ENCODE measurements at places on chromosomes 4 and X. TPM values are rescaled to one million over a fixed set of nuclear protein-coding genes. Genes with fewer than 3 reads are reported as not detected.

GRCh38 chrX:150032742-150033141 is 94.5 kb upstream of the EOLA2 start:
- DNase-seq: no peak

- DNase-seq: no peak
These were observed 23.4 kb upstream of the MMRN1 start for GRCh38 chr4:89871211-89871610.

Gene GABRE
- total RNA-seq: 33.8 TPM

GRCh38 chr4:182738283-182739047 is 178.7 kb downstream of the DCTD start:
- DNase-seq: no peak

- no peak for DNase-seq
These were observed 8.5 kb downstream of the ETNPPL start for GRCh38 chr4:108754327-108754726.

Gene GAGE12E
- total RNA-seq: not detected

GRCh38 chr4:141697116-141697515 is 60.7 kb downstream of the IL15 start:
- DNase-seq: no peak

DNA sequence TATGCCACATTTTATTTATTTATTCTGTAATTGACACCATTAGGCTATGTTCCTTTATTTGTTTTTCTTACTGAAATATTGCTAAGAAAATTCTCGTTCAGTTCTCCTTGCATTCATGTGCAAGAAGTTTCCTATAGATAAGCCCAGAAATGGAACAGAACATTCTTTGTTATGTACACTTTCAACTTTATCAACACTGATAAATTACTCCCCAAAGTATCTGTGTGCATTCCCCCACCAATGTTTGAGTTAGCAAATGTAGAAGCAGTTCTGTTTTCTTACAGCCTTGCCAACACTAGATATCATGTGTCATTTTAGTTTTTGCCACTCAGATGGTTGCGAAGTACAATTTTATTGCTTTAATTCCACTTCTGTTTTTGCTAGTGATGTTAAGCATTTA is 166.4 kb upstream of the NPY2R start:
- no peak for DNase-seq

DNA sequence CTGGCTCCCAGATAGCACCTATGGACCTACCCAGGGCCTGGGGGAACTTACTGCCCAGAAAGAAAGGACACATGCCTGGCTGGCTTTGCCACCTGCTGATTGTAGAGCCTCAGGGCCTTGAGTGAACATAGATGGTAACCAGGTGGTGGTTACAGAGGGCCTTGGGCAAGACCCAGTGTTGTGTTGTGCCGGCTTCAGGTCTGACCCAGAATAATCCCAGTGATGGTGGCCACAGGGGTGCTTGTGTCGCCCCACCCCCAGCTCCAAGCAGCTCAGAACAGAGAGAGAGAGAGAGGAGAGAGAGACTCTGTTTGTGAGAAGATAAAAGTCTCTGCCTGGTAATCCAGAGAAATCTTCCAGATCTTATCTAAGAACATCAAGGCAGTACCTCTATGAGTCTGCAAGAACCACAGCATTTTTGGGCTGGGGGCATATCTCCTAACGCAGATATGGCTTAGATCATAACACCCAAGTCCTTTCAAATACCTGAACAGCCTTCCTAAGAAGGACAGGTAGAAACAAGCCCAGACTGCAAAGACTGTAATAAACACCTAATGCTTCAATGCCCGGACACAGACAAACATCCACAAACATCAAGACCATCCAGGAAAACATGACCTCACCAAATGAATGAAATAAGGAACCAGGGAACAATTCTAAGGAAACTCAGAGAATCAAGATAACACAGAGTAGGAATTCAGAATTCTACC is 16.3 kb upstream of the RP2 start:
- DNase-seq: no peak

Gene TCEAL4
- total RNA-seq: 58.7 TPM

Gene RHOXF1
- not detected for total RNA-seq

DNA sequence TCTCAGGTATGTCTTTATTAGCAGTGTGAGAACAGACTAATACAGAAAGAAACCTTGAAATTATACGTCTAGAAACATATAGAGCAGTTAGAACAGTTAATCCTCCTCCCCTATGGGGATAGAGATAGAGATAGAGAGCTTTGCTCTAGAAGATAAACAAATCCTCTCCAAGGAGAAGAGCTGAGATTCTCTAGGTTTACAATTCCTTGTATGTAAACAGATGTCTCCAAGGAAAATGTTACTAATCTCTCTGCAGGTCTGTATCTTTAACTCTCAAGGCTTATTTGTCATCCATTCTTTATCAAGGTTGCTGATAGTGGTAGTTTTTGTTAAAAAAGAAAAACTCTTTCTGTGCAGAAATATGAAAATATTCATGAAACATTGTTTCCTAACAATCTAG is 282.1 kb upstream of the GIMD1 start:
- no peak for DNase-seq

DNA sequence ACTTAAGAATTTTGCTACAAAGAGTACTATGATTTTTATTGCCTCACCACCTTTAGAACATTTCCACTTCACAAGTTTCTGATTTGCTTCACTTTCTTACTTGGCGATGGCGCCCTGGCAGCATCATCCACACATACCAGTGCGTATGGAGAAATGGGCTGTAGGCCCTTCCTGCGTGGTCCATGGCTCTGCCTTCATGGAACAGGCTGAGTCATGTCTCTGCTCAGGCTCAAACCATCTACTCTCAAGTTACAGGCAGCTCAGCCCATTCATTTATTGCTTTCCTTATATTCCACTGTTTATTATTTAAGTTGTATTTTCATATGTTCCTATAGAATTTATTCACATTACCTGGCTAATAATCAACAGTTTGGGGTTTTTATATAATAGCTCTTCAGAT is 21.1 kb downstream of the CASP3 start:
- DNase-seq: no peak

Gene PNMA6A
- total RNA-seq: 1.2 TPM

- no peak for DNase-seq
These were observed 556.5 kb downstream of the IL1RAPL1 start for GRCh38 chrX:29143756-29144155.

GRCh38 chrX:2536974-2537373 is 36.2 kb upstream of the DHRSX start:
- no peak for DNase-seq

DNA sequence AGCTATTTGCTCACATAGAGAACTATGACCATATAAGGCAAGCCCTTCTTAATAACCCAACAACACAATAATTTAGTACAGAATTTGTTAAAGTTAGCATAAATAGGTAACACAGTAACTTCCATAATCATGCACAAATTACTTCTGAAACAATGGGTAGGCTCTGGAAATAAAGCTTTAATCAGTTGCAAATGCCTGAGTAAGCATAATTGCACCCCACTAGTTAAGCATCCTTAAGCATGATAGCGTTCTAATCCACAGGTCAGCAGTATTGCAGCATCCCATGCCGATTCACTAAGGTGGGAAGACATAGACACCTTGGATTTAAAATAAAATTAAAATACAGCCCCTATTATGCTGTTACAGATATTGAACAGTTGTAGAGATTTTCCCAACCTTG is 161.7 kb downstream of the DHX15 start:
- no peak for DNase-seq

Gene DMRTC1
- total RNA-seq: not detected

DNA sequence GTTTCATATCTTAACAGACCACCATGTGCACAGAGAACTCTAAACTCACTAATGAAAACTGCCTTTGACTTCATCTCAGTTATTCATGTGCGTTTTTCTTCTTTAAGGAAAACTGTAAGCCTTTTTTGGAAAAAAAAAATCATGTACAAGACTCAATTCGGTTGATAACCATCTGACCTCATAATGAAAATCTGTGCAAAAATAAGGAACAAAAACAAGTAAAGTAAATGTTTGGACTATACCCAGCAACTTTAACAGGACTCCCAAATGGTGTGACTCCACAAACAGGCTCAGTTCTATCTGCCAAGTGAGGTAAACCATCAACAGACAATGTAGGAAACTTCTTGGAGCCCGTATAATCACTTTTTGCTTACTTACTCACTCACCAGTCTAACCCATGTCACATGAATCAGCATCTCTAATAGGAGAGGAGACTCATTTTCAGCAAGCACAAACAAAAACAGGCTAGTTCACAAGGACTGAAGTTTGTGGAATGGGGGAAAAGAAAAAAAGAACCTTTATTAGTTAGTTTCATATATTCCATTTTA is 9.3 kb downstream of the APOO start:
- DNase-seq: no peak

DNA sequence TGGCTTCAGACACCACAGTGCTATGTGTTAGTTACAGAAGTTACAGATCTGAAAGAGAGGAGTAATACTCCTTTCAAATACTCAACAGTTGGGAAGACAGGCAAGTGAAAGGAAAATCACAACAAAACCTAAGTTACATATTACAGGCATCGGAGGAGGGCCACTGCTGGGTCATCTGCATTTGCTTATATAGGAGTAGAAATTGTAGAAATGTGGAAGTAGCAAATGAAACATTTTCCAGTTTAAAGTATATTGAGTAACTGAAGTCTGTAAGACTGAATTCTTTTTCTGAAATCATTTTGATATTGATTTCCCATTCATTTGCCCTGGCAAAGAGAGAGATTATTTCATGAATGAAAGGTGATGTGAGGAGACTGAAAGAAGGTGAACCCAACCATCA is 201.7 kb downstream of the SPRY1 start:
- DNase-seq: no peak

GRCh38 chr4:38684271-38684670 is 20.3 kb downstream of the KLF3 start:
- DNase-seq: no peak

GRCh38 chr4:102675141-102675540 is 85.6 kb downstream of the MANBA start:
- no peak for DNase-seq

DNA sequence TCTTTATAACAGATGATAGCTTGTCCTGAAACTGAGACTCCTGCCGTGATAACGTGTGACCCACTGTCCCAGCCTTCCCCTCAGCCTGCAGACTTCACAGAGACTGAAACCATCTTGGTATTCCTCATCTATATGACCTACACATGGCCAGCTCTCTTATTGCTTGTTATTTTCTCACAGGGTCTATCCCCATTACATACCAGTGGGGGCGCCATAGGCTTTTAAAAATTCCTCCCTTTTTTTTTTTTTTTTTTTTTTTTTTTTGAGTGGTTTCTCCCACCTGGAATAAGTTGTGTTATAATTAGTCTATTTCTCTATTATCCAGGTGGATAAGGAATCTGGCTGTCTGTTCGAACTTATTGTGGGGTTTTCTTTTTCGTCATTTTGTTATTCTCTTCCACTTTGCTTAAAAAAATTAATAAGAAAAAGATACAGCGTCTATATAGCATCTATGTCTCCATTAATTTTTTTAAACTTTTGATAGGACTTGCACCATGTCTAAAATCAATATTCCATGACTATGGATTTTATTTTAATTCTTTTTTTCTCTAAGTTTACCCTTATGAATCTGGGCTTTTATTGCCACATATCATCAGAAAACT is 47.2 kb downstream of the GYG2 start:
- DNase-seq: no peak

DNA sequence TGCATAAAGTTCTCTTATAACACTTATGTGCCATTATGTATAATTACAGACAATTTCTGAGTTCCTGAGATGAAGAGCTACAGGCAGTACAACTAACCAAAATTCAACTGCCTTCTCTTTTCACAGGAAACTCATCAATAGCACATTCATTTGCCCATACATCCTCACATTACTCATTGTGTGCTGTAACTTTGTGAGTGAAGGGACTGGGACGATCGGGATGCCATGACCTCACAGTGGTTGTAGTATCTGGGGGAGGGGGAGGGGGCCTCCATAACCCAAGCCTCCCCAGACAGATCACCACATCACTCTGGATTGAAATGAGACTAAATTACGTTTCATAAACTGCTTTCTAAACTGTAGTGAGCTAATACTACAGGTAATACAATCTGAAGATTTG is 60.7 kb downstream of the ABCG2 start:
- no peak for DNase-seq

Gene MAGEA1
- not detected for total RNA-seq

DNA sequence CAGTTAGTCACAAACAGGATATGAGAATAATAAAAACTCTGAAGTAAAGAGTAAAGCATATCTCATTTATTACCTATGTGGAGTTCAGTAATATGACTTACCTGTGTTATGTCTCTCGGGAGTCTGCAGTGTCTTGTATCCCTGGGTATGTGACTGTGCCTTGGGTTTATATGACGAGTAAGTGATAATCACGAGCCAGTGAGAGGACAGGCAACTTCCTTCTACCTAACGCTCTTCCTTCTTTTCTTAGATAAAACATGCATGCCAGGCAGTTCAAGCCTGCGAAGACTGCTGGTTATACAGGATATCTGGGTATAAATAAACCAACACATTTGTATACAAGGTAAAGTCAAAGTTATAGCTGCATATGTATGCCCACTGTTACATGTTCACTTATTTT is at the start of gene HPGDS:
TSS of gene HPGDS (minus strand) at position 143 of the 400 bp plus-strand sequence. CDS start 8,207 bp downstream, outside the sequence.
- no peak for DNase-seq

- no peak for DNase-seq
These were observed 32.3 kb downstream of the ADGRA3 start for GRCh38 chr4:22483551-22483981.

- DNase-seq: no peak
These were observed 175.4 kb upstream of the FRG1 start for GRCh38 chr4:189765301-189765700.

DNA sequence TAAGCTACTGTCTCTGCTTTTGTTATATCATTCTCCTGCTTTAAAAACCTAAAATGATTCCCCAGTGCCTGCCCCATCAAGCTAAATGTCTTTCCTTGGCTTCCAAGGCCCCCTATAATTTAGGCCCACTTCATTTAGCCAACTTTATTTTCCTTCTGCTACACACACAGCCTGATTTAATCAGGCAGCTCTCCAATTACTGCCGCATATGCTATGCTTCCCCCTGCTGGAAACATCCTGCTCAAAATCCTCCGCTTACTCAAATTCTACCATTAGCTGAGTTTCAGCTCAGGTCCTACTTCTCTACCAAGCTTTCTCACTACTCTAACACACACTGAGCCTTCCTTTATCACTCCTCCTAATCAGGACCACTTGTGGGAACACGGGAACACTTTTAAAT is 17.0 kb downstream of the LAMP2 start:
- no peak for DNase-seq

Gene CPEB2
- total RNA-seq: 22.5 TPM

GRCh38 chr4:4680758-4681157 is 138.9 kb upstream of the STX18 start:
- no peak for DNase-seq

DNA sequence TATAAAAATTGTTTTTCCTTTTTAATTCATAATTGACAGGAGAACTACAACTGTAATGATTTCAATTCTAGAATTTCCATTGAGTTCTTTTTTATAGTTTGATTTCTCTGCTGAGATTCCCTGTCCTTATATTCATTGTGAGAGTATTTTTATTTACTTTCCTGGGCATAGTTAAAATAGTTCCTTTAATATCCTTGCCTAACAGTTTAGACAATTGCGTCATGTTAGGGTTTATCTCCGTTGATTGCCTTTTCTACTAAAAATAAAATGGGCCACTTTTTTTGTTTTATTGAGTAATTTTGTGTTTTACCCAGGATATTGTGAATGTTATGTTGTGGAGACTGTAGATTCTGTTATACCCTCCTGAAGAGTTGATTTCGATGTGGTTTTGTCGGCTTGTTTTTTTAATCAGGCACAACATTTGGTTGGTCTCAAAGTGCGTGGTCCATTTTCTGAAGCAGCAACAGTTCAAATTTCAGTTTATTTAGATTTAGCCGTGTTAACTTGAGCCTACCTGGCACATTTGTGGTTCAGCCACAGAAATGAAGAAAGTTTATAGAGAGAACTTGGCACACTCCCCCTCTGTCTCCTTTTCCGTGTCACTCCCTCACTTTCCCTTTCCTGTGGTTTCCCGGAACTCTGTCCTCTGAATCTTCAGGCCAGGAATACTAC is 16.0 kb upstream of the PRRG1 start:
- no peak for DNase-seq

Gene OPN1MW3
- total RNA-seq: not detected

All from lower lobe of right lung (tissue), 2 donors.